ENCODE measurements at places on chromosomes 6 and 20.

GRCh38 chr6:91580635-91581034, 993.8 kb upstream of the MAP3K7 start:
- DNase-seq: no peak

- DNase-seq: no peak
Observed at GRCh38 chr20:37642246-37642645, 51.6 kb upstream of the CTNNBL1 start.

GRCh38 chr20:23061262-23061661, 11.8 kb upstream of the THBD start:
- DNase-seq: no peak

- DNase-seq: no peak
Observed at GRCh38 chr20:37380864-37381579, 35.1 kb downstream of the SRC start.

- no peak for DNase-seq
Observed at GRCh38 chr6:28208111-28208659, 16.9 kb upstream of the ZSCAN9 start.

- DNase-seq: no peak
Observed at GRCh38 chr20:21632031-21632734, 73.3 kb upstream of the PAX1 start.

DNA sequence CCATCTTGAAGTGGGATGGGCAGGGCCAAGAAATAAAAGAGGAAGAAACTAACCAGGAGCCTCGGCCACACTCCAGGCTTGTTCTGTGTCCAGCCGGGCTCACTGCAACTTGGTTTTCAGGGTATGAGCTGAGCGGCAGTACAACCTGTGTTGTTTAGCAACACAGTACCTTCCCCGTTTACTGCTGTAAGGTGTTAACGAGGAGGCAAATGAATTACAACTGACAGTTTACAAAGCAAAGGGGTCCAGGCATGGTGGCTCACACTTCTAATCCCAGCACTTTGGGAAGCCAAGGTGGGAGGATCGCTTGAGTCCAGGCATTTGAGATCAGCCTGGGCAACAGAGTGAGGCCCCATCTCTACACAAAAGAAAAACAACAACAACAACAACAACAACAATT, 481.3 kb upstream of the SULF2 start:
- no peak for DNase-seq

DNA sequence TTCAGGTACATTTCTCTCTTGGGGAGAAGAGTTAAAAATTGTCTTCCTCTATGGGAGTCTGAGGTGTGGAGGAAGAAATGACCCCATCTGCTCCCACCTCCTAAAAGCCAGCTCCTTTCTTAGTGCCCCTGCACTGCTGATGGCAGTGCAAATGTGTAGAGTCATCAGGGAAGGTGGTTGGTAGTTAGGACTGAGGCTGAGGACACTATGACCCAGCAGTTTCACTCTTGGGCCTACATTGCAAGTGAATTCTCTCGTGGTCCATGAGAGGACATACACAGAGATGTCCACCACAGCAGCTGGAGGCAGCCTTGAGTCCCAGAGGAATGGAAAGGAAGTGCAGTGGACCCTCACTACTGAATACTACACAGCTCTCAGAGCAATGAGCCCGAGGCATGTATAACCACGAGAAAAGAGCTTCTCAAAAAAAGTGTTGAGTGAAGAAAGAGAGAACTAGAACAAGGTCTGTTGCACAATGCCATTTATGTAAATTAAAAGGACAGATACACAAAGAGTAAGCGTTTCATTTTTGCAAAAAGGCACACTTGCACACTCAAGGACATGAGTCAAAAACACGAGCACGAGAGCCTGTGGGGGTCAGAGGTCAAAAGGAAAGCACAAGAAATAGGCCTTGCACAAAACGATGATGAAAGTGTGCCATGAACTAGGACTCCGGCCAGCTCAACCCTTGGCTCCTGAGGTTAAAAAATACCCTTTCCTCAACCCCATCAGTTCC, 308.2 kb upstream of the PRND start:
- DNase-seq: no peak
